ENCODE measurements at places on chromosomes 1 and 21.

- DNase-seq: no peak
Observed at GRCh38 chr1:6638226-6638625, 13.6 kb downstream of the THAP3 start.

DNA sequence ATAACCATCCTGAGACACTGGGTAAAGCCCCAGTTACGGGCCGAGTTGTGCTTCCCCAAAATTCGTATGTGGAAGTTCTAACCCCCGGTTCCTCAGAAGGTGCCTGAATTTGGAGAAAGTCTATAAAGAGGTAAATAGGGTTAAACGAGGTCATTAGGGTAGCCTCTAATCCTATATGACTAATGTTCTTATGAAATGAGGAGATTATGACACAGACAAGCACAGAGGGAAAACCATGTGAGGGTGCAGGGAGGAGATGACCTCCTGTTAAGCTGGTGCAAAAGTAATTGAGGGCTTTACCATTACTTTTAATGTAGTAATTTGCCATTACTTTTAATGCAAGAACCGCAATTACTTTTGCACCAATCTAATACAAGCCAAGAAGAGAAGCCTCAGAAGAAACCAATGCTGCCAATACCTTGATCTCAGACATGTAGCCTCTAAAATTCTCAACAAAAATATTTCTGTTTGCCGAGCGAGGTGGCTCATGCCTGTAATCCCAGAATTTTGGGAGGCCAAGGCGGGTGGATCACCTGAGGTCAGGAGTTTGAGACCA, 260.8 kb downstream of the GPATCH2 start:
- DNase-seq: no peak

DNA sequence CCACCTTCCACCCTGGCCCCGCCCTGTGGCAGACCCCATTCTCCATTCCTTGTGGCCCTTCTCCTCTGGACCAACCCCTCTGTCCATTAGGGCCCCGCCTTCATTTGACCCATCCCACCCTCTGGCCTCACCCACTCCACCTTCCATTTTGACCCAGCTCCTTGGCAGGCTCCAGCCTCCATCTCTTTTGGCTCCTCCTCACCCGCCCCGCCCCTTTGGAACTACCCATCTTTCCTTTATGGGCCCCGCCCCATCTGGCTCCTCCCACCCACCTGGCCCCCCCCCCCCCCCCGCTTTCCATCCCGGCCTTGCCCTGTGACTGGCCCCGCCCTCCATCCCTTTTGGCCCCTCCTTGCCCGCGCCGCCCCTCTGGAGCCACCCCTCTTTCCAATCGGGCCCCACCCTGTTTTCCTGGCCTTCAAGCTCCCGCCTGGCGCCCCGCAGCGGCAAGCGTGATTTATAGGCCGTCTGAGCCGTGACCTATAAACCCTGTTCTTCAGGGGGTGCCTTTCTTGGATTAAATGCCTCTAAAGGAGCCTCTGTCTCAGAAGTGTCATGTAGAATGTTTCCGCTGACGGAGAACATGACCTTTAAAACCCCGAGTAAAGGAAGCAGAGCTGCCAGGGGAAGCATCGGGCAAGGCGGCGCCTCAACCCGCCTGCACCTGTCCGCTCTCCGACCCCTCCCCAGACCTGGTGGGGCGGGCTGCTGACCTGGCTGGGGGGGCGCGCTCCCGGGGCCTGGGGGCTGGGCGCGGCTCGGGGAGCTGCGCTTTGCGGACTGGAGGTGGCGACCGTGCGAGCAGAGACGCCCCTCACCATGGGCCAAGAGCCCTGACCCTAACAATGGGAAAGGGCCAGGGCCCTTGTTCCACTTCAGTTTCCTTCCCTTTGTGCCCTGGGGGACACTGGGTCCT, 178.0 kb downstream of the CAMTA1 start:
- DNase-seq: peak; percentile 54

DNA sequence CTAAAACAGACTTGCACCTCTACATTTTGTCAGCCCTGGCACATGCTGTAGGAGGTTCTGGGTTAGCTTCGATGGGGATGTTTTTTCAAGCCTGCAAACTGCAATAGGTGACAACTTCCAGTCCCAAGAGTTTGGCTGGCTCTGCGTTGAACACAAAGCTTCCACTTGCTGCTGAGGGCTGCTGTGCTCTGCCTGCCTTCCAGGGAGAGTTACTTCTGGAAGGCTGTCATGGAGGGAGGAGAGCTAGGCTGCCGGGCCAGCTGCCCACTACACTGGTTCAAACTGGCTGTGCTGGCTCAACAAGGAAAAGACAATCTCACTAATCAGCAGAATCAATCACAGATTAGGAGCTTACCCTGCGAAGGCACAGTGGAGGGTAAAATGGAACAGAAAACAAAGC, 46.7 kb upstream of the PPP2R5A start:
- no peak for DNase-seq

GRCh38 chr1:181189691-181190363, 101.3 kb downstream of the IER5 start:
- peak; percentile 78 for DNase-seq

Measured in activated naive CD4-positive, alpha-beta T cell treated with anti-CD3 and anti-CD28 coated beads, Interleukin-2, amount 50 U/mL, for 16 hours (primary cell).